ENCODE measurements at places on chromosomes 1 and 21.

- no peak for DNase-seq
These were observed 9.7 kb upstream of the HHIPL2 start for GRCh38 chr1:222557574-222557973.

DNA sequence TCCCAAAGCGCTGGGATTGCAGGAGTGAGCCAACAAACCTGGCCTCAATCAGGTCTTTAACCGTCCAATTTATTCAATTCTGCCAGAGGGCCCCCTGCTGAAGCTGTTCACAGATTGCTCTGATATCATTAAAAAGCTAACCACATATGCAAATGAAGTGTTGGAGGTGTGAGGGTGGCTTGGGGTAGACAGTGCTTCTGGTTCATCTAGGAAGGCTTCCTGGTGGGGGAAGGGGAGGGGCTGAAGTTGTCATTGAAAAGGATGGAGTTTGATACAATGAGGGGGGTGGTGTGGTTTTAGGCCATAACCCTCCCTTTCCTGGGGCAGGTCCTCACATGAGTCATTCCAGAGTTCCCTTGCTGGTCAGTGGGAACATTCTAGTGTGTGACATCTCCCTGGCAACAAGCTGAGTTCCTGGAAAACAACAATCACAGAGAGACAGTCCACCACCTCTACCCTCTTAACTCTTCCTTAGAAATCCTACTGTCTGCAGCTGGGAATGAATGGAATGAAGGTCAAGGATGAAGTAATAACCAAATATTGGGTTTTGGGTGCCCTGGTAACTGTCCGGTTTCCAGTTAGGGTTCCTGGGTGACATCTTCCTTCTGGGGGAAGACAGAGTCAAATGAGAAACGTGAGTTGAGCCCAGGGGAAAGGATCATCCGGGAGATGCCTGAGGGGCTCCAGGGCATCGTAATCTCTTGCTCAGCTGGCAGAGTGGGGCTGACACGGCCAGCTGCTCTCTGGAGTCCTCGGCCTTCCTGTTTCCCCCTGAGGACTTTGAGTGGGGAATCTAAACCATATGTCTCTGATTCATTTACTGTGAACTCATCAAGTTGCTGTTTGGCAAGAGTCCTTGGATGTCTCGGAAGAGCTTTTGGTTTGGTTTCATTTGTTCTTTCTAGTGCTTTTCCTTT is 32.2 kb downstream of the BATF3 start:
- DNase-seq, result no peak

- DNase-seq, result no peak
These were observed 102.7 kb downstream of the HMGB4 start for GRCh38 chr1:33966346-33967141.

DNA sequence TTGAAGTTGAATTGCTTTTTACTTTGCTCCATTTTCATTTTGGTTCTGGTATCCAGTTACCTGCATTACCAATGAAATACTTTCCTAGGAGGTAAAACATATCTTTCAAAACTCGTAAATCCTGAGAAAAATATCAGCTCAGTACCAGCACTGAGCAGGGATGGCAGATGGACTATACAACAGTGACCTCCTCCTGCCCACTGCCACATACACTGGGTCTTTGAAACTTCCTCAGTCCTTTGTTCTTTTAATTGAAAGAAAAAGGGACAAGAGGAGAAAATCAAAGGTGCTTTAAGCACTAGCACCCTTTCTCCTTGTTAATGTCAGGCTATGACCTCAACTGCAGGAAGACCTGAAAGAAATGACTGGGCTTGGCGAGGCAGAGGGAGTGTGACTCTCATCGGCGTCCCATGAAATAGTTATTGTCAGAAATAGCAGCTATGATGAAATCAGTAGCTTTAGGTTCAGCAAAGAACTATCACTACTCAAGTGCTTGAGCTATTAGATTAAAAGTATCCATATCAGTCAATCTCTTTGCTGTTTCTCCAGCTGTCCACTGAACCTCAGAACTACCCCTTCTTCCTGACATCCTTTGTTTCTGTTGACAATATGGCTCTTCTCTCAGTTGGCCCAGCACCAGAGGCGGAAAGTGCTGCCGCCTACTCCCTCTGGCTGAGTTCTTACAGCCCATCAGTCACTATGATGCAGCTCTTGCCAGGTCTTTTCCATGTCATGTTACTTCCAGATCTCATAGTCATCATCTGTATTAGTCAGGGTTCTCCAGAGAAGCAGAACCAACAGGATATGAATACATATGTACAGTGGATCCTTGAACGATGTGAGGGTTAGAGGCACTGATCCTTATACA is 207.0 kb upstream of the MAP1LC3C start:
- DNase-seq, result no peak

- no peak for DNase-seq
These were observed 1.9 kb upstream of the SLFNL1 start for GRCh38 chr1:41023279-41023990.

GRCh38 chr1:151049458-151049857 is 1.9 kb downstream of the C1orf56 start:
- no peak for DNase-seq

GRCh38 chr21:42490720-42491119 is 5.3 kb downstream of the RSPH1 start:
- DNase-seq, result no peak

DNA sequence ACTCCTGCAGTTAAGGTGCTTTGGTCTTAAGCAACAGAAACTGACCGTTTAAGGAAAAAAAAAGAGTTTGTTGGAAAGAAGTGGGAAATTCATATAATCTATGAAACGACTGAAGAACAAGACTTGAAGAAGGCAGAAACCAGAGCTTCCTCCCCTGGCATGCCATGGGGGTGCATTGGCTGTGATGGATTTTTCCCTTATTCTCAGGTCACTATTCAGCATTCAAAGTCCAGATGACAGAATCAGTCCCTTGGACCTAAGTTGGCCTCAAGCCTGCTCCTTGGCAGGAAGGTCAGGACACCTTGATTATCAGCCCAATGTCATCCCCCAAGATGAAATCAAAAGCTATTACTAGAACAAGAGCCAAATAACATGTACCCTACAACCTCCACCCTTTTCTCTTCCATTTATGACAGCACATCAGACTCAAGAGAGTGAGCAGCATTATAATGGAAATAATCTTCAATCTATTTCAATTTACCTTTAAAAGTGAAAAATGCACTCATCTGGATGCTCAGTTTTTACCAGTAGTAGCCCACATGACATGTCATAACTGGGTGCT is 15.8 kb upstream of the TMEM9 start:
- no peak for DNase-seq

Data from hematopoietic multipotent progenitor cell treated with erythropoietin and hydrocortisone succinate and interleukin-3 and kit ligand, for 17 days (in vitro differentiated cells).